ENCODE measurements at places on chromosomes 13 and 19. TPM values are rescaled to one million over a fixed set of nuclear protein-coding genes. Genes with fewer than 3 reads are reported as not detected.
A peak's percentile ranks its signal among the peaks of the same experiment; 100 is the strongest.

DNA sequence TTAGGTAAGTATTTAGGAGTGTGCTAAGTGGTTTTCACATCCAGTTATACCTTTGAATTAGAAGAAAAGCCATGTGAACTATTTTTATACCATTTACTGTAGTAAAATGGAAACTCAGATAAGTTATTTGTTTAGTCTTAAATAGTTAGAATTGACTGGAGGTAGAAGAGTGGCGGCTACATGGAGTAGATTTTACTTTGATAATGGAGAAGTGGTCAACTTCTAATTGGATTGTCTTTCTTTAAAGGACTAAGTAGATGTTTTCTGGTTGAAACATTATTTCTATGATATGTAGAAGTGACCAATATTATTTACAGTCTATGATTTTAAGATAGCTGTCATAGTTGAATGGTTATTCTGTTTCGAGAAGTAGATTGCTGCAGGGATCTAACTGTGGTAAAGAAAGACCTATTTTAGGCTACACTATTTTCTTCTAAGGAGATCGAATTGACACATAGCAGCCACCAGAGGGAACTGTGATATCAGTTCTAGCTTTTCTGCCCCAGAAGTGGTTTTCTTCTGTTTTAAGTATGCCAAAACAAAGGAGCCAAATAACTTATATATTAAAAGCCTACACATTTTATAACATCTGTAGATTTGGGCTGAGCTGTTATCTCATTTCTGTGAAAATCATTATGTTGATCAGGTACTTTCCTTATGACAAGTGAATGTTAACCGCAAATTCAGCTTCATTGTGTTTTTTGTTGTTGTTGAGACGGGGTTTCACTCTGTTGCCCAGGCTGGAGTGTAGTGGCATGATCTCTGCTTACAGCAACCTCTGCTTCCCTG lies 26.1 kb downstream of the ZMYM2 start:
- no peak overlapping the region for H3K4me3 ChIP-seq
- peaks cover 50% of the 10 kb centered on the region for H3K36me3 ChIP-seq
- no peaks in the 10 kb centered on the region for H3K27me3 ChIP-seq

GRCh38 chr13:72884101-72884500 lies 102.2 kb downstream of the PIBF1 start:
- no peak overlapping the region for H3K27ac ChIP-seq
- H3K4me3 ChIP-seq = no peak overlapping the region

DNA sequence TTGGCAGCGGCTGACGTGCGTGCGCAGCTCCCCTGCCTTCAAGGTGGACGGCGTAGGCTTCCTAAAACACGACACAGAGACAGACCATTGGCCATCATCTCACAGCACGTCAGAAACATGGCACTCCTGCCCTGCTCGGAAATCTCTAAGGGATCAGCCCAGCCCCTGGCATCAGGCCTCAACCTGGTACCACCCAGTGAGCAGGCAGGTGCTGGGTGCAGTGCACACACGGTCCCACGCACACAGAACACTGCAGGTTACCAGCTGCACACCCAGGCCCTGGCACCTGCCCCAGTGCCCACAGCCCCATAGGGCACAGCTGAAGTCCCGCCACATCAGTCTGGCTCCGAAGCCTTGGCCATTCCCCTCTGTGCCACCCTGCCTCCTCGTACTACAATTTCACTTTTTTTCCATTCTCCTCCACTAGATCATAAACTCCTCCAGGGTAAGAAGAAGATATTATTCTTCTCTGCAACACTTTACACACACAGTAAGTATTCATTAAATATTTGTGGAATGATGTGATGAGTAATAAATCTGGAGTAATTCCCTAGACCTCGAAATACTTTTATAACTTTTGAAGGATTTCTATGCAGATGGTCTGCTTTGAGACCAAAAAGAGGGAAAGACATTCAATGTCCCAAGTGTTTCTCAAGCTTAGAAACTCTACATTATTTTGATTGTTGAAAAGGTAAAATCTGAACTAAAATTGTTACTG lies 156.4 kb downstream of the COL4A1 start:
- peak; percentile 5 for DNase-seq
- no peak overlapping the region for H3K4me3 ChIP-seq
- H3K27ac ChIP-seq = no peak overlapping the region

- no peak overlapping the region for H3K4me3 ChIP-seq
- no peaks in the 10 kb centered on the region for H3K36me3 ChIP-seq
- peak; percentile 73 for DNase-seq
- peaks cover 19% of the 10 kb centered on the region for H3K27me3 ChIP-seq
Observed at GRCh38 chr19:18098891-18099622, 1.5 kb downstream of the MAST3 start.

DNA sequence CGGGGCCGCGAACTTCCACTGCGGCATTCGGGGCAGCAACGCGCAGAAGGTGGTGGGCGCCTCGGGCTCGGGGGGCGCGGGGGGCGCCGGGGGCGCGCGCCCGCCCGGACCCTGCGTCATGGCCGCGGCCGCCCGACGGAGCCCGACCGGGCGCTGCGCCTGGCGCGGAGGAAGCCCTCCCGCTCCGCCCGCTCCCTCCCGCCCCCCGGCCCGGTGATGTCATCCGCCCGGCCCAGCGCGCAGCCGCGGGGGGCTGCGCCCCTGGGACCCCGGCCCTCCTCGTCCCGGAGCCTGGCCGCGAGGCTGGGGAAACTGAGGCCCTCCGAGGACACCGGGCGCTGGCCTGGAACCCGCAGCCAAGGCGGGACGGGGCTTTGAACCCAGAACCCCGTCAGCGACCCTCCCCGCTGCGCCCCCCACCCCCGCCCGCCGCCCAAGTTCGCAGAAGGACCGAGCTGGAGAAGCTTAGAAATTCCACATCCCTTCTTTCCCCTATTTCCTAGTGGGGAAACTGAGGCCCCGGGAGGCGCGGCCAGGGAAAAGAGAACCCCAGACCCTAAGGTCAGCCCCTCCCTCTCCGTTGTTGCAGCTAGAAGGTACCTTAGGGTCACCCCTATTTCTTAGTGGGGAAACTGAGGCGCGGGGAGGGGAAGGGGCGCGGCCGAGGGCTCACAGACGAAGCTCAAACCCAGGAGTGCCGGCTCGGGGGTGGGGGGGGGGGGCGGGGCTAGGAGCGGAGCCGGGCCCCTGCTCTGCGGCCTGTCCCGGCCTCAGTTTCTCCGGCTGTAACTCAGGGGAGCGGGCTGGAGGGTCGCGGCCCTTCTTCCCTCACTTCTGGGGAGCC lies at the start of gene SHC2:
TSS of gene SHC2 (minus strand) at position 157 of the 844 bp plus-strand sequence. CDS start at position 120, 37 bp downstream.
- H3K4me3 ChIP-seq = peak within 1 kb of the TSS; percentile 86
- H3K27me3 ChIP-seq = no peaks in the 10 kb centered on the region
- no peaks in the 10 kb centered on the region for H3K36me3 ChIP-seq
- DNase-seq = no peak
- no peaks in the 10 kb centered on the region for H3K4me1 ChIP-seq
- peak within 1 kb of the TSS; percentile 89 for H3K27ac ChIP-seq

- H3K4me1 ChIP-seq = no peaks in the 10 kb centered on the region
- H3K4me3 ChIP-seq = no peak overlapping the region
- DNase-seq = no peak
- H3K27ac ChIP-seq = no peak overlapping the region
Observed at GRCh38 chr13:51906581-51906980, 44.8 kb downstream of the CCDC70 start.

GRCh38 chr13:20340759-20341171 lies 108.6 kb upstream of the GJB6 start:
- no peak overlapping the region for H3K27ac ChIP-seq
- H3K27me3 ChIP-seq = no peaks in the 10 kb centered on the region
- H3K4me3 ChIP-seq = no peak overlapping the region
- no peaks in the 10 kb centered on the region for H3K36me3 ChIP-seq
- no peaks in the 10 kb centered on the region for H3K4me1 ChIP-seq
- DNase-seq = peak; percentile 55

DNA sequence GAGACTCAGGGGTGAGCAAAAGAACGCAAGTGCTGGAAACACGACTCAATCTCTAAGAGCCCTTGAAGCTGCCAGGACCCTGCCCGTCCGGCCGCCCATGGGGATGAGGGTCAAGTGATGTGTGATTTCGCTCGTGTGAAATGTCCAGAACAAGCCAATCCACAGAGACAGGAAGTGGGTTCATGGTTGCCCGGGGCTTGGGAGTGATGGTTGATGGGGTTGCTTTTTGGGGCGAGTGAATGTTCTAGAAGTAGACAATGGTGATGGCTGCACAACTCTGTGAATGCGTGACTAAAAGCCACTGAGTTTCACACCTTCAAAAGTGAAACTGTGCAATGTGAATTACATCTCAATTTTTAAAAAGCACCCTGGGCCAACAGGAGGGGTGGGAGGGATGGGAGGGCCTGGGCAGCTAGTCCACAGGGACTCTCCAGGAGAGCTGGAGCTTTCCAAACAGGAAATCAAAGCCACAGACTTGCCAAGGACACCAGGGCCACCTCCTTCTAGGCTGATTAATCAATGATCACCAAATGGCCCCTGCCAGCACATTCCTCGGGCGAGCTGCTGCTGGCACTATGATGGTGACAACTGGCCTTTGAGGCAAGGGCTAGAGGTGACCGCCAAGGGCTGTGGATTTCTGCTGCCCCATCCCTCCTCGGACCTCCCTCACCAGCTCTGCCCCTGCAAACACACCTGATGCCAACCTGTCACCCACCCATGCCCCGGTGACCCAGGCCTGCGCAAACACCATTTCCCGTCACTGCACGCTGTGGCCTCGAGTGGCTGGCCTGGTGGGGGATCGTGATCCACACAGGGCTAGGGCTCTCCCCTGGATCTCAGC lies 14.0 kb downstream of the DPP9 start:
- no peaks in the 10 kb centered on the region for H3K27me3 ChIP-seq
- no peak for DNase-seq
- no peaks in the 10 kb centered on the region for H3K4me1 ChIP-seq
- H3K36me3 ChIP-seq = peaks cover 52% of the 10 kb centered on the region

DNA sequence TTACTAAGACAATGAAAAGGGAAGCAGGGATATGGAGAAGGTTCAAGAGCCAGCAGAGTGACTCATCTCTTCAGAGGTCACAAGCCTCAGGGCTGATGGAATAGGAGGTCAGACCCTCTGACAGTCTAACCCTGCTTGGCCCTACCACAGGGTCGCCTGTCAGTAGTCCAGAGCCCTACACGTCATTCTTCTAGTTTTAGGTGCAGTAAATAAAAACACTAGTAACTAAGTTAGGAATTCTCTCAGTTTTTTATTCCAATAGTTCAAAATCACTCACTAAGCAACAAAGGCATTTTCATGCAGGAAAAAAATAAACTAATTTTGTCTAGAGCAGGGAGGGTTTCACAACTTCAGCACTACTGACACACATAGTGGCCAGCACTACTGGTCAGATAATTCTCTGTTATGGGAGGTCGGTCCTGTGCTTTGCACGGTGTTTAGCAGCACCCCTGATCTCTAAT lies 27.2 kb downstream of the FOXO1 start:
- no peak overlapping the region for H3K27ac ChIP-seq
- DNase-seq = no peak
- H3K36me3 ChIP-seq = peaks cover 5% of the 10 kb centered on the region
- H3K4me1 ChIP-seq = peaks cover 3% of the 10 kb centered on the region
- H3K4me3 ChIP-seq = no peak overlapping the region

GRCh38 chr19:19551853-19552192 lies 13.8 kb downstream of the CILP2 start:
- no peaks in the 10 kb centered on the region for H3K27me3 ChIP-seq
- no peak overlapping the region for H3K4me3 ChIP-seq
- H3K36me3 ChIP-seq = no peaks in the 10 kb centered on the region
- DNase-seq = no peak

- H3K4me3 ChIP-seq = no peak overlapping the region
- no peaks in the 10 kb centered on the region for H3K27me3 ChIP-seq
- H3K4me1 ChIP-seq = no peaks in the 10 kb centered on the region
- H3K36me3 ChIP-seq = no peaks in the 10 kb centered on the region
Observed at GRCh38 chr13:83798731-83799130, 83.5 kb downstream of the SLITRK1 start.

- no peaks in the 10 kb centered on the region for H3K36me3 ChIP-seq
- no peaks in the 10 kb centered on the region for H3K4me1 ChIP-seq
- H3K4me3 ChIP-seq = no peak overlapping the region
- no peak overlapping the region for H3K27ac ChIP-seq
Observed at GRCh38 chr19:6971366-6971765, 49.9 kb downstream of the MBD3L2B start.

DNA sequence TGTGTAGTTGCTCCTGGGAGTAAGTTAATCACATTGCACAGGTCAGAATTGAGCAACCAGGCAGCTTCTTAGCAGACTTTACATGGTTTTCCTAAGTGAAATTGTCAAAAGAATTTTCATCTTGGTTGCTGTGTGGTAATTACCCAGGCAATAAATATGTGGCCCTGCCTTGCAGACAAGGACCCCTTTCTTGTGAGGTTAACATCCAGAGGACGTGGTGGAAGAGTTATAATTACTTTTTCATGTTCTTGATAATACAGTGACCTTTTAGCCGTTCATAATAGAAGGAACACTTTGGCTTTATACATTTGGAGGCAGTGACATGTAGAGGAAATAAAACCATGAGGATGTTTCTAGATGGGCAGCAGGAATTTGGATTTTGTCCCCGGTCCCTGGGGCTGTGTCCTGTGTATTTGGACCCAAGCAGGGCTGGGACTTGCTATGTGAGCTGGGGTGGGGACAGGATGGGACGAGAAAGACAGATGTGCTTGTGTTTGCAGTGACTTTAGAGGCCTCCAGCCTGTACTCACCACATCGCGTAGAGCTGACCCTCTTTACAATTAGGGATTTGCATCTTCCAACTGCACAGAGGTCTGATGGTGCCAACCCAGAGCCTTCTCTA lies 156.2 kb downstream of the STK24 start:
- H3K27ac ChIP-seq = no peak overlapping the region
- H3K4me1 ChIP-seq = no peaks in the 10 kb centered on the region
- H3K36me3 ChIP-seq = peaks cover 96% of the 10 kb centered on the region
- H3K4me3 ChIP-seq = no peak overlapping the region

GRCh38 chr19:47998800-47999199 lies 4.4 kb downstream of the ELSPBP1 start:
- H3K36me3 ChIP-seq = no peaks in the 10 kb centered on the region
- no peaks in the 10 kb centered on the region for H3K27me3 ChIP-seq
- DNase-seq = no peak
- no peak overlapping the region for H3K4me3 ChIP-seq

GRCh38 chr13:78658630-78659449 lies at the start of gene OBI1:
Gene OBI1 (minus strand): TSS chr13:78659155. CDS start chr13:78659120, 35 bp downstream.
- no peaks in the 10 kb centered on the region for H3K27me3 ChIP-seq
- H3K4me1 ChIP-seq = no peaks in the 10 kb centered on the region
- peak; percentile 93 for DNase-seq
- peak within 1 kb of the TSS; percentile 87 for H3K4me3 ChIP-seq

DNA sequence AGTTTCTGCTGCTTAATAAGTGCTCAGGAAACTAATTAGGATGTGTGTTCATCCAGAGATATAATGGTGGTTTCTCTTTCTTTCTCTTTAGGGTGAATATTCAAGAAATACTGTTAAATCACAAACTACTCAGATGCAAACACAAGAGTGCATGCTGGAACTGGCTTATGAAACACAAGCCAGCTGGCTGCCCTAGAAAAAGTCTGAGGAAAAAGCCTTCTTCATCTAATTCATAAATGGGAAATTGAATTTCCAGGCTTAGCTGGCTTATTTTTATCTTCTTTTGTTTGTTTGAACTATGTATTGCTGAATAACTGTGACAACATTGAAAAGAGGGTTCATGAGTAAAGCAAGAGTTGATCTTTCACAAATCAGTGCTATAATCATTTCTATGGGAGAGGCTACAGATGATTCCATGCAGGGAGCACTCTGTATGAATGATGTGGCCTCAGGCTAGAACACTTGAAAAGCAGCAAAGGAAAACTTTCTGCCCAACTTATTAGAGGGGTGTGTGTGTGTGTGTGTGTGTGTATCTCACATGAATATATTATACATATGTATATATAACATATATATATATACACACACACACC lies 69.8 kb upstream of the SCEL start:
- no peak overlapping the region for H3K4me3 ChIP-seq
- no peaks in the 10 kb centered on the region for H3K4me1 ChIP-seq
- no peaks in the 10 kb centered on the region for H3K36me3 ChIP-seq
- no peak for DNase-seq
- no peaks in the 10 kb centered on the region for H3K27me3 ChIP-seq

KLK15 gene
- total RNA-seq = not detected

ATP4B gene
- total RNA-seq = not detected

IGFLR1 gene
- 4.2 TPM for total RNA-seq

TRPM4 gene
- total RNA-seq = 38.8 TPM

STARD13 gene
- 4.6 TPM for total RNA-seq

UBE2L5 gene
- not detected for total RNA-seq
